Endodermal cell (in vitro differentiated cells): ENCODE measurements at places on chromosomes 11 and 22. TPM values are rescaled to one million over a fixed set of nuclear protein-coding genes. Genes with fewer than 3 reads are reported as not detected.

Gene GPHA2
- total RNA-seq = 0.77 TPM in 1 of 2 replicates, not detected in the other

Gene GTSE1
- 39.5 and 40.2 TPM in 2 replicates for total RNA-seq

Gene ZNF280A
- total RNA-seq = 0.33 to 2.6 TPM (median 2.1 TPM) in 3 replicates

Gene CDC45
- 8.6 to 35.1 TPM (median 31.2 TPM) in 3 replicates for total RNA-seq

DNA sequence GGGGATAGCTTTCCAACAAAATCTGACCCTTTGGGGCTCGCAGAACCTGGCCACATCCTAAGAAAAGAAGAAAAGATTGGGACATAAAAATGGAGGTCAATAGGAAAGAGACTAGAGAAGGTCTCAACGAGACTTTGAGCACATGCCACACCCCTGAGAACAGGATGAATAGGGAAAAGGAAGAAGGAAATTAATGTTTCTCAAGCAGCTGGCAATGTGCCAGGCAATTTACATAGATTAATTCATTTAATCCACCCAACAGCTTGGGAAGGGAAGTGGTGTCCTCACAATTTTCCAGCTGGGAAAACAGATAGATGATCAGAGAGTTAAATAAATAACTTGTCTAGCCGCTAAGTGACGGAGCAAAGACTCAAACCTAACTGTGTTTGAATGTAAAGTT, 50.7 kb downstream of the PAMR1 start:
- DNase-seq = no peak

DNA sequence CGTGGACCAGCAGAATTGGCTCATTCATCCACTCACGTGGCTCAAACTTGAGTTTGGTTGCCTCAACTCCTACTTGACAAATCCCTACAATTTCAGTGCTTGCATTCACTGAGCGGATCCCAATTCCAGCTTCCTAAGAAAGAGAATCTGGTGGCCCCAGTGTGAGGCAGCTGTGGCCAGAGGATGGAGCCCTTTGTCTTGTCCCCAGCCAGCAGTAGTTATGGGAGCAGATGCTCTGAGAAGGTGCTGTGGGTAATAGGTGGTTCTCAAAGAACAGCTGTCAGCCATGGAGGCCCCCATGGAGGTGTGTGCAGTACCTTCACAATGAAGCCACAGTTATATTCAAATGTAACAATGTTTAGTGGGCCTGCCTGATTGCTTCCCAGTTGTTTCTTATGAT, 39.3 kb downstream of the KREMEN1 start:
- DNase-seq = peak; percentile 58

DNA sequence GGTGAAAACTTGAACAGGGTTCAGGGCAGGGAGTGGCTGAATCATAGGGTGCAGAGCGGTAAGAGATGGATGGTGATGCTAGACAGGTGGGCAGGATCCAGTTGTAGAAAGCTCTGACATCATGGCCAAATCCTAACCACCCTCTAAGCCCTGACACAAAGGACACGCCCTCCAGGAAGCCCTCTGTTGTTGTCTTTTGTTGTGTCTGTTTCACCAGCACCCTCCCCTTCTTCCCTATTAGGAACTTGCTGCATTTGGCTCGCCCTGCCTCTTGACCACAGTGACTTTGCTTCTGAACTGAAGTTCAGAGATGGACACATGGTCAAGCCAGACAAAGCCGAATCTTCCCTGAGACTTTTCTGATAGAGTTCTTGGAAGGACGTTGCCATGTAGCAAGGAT, 14.2 kb upstream of the APOL6 start:
- DNase-seq = no peak

DNA sequence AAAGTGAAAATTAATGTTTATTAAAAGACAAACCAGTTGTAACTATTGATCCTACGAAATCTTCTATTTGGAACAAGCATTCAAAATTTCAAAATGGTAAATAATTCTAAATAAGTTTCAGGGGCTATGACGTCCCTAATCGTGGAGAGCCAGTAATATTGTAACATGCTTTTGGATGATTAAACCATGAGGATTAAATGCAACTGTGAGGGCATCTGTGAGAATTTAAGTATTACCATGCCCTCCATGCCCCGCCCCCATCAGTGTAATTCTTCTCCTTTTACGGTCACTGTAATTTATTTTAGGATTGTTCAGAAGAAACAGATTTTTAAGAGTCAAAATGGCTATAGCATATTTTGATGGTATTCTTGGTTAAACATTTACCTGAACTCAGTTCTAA, 133.2 kb downstream of the APOL5 start:
- no peak for DNase-seq
